ENCODE measurements at places on chromosomes 1 and 21. TPM values are rescaled to one million over a fixed set of nuclear protein-coding genes. Genes with fewer than 3 reads are reported as not detected.

DNA sequence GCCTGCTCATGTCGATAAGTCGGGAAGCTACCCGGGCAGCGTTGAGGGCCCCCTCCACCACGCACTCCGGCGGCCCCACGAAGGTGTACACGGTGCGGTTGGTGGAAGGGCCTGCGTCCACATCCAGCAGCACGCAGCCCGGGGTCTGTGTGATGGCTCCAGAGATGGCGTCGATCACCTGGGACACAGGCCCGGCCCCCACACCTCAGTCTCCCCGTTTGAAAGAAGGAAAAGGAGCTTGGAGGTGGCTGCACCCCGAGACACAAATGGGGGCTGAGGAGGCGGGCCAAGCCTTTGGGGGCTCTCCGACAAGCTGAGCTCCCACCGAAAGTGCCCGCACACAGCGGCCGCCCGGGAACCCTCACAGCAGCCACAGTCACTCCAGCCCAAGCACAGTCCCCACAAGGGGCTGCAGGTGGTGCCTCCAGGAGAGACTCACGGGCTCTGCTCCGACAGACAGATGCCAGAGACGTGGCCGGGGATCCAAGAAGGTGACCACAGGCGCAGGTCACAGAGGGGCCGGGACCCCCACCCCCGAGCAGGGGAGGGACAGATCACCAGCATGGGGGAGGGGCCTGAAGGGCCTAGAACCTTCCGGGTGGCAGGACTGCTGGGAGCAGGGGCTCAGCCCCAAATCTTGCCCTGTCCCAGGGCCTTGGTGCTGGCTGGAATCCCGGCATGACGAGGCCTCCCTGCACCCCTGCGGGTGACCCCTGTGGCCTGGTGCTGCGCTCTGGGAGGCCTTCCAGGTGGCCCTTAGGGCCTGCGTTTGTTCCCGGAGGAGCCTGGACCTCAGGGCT is 1.0 kb downstream of the FTCD start:
- no peak for DNase-seq

DNA sequence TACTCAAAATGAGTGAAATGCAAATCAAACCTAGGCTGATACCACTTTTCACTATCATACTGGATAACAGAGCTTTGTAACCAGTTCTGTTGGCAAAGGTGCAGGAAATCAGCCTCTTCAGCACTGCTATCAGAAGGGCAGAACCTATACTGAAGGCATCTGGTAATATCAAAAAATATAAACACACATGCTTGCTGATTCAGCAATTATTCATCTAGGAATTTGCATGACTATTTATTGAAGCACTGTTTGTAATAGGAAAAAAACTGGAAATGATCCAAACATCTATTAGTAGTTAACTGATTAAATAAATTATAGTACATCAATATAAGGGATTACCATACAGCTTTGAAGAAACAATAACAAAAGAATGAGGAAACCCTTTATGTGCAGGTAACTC is 21.4 kb downstream of the ARHGAP29 start:
- DNase-seq: no peak

DNA sequence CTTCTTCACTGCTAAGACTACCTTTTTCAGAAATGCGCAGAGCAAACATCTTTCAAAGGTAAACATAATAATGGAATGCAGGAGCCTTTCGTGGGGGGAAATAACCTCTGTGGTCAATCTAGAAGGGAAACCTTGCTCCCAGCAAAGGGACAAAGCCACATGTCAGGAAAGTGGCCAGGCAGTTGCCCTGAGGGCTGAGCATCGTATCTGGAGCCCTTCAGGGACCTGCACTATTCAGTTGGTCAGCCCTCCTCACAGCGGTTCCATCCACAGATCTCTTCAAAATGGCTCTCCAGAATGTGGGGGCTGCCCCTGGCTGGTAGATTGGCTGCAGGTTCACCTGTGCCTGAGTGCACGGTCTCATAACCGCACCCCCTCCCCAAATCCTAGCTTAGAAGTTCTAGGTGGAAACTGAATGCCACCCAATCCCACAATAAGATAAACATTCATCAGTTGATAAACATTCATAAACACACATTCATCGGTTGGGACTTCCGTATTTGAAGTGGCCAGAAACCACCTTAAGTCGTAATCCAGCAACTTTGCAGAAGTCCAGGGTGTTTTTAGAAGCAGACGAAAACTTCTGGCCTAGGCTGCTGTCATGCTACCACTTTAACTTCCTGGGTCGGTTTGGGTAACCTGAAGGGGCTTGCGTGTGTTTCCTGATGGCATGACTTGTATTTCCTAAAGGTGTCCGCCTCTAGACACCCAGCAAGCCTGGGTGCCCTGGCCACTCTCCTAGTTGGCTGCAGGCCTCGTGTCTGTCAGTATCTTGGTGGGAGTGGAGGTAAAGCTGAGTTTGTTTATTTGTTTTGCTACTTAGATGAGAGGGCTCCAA is 50.5 kb downstream of the RASSF5 start:
- no peak for DNase-seq

- no peak for DNase-seq
Observed at GRCh38 chr1:211781260-211781659, 49.3 kb downstream of the LPGAT1 start.

DNA sequence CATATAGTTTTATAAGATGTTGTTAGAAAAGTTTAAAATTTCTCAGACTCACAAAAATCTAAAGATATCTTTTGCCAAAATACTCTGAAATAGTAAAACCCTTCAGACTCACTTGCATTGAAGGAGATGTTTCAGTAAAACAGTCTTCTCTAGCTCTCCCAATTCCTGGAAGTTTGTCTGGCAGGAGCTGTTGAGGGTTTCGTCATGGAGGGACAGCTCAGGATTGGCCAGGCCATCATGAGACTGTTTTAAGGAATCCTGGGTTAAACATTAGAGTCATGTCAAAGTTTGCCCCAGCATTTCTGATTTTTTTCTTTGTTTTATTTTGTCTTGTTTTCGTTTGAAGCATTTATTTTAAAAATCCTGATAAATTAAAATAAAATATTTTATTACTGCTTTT is 293.8 kb upstream of the PBX1 start:
- no peak for DNase-seq

The BARHL2 gene
- polyA plus RNA-seq: not detected

The TEX38 gene
- 0.36 TPM for polyA plus RNA-seq

DNA sequence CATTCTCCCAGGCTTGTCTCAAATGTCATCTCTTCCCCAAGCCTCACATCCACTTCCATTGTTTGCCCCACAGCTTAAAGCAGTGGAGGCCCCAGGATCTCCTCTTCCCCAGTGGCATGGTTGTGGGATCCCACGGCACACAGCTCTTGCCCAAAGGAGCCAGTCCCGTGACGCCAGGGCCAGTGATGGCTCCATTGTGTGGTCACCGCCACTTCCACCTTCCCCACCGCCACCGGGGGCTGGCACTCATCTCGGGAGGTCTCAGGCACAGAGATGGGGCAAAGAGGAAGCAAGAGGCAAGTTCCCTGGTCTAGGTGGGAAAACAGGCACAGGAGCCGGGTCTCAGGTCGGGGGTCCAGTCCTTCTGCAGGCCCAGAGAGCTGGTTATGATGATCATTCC is 22.9 kb upstream of the ALDH4A1 start:
- no peak for DNase-seq

DNA sequence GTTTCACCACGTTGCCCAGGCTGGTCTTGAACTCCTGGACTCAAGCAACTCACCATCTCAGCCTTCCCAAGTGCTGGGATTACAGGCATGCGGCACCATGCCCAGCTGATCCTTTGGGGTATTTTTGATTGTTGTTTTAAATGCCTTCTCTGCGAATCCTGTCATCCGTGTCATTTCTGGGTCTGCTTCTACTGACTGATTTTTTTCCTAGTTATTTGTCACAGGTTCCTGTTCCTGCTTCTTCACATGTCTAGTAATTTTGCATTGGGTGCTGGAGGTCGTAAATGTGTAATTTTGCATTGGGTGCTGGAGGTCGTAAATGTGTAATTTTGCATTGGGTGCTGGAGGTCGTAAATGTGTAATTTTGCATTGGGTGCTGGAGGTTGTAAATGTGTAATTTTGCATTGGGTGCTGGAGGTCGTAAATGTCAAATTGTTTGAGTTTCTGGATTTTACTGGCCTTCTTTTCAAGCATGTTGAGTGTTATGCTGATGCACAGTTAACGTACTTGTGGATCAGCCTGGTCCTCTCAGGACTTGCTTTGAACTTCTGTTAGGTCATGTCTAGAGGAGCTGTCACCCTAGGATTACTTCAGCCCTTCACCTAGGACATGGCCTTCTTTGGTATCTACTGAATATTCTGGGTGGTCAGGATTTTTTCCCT is 4.1 kb upstream of the ARHGEF16 start:
- no peak for DNase-seq

The GUCA2A gene
- polyA plus RNA-seq: not detected

The CLDN17 gene
- polyA plus RNA-seq: not detected

GRCh38 chr1:44707959-44708831 is 22.8 kb downstream of the RNU5D-1 start:
- no peak for DNase-seq

- no peak for DNase-seq
Observed at GRCh38 chr1:28578696-28579218, 13.3 kb upstream of the RAB42 start.

DNA sequence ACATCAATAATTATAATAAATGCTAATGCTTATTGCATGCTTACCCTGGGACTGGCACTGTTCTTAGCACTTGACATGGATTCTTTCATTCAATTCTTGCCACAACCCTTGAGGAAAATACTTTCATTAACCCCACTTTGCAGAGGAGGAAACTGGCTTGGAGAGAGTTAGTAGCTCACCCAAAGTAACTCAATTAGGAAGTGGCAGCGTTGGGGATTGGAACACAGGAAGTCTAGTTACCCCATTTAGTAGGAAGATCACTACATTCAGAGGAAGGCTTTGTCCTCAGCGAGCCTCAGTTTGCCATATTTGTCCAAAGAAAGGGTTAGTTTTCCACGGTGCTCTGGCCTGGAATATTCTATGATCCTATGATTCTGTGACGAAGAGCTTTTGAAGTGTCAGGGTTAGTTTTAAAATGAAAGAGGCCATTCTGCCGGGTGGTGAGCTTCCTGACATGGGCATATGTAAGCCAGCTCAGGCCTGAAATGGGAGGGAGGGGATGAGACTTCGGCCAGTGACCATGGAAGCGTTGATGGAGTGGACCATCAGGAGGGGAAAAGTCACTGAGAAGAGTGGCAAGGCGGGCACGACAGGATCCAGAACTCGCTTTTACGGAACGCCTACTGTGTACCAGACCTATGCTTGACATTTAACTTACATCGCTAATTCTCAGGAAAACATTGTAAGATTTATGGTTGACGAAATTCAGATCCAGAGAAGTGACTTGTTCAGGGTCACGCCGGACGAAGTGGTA is 28.2 kb upstream of the EPB41 start:
- no peak for DNase-seq

The SNAP47 gene
- polyA plus RNA-seq: 41.4 TPM

DNA sequence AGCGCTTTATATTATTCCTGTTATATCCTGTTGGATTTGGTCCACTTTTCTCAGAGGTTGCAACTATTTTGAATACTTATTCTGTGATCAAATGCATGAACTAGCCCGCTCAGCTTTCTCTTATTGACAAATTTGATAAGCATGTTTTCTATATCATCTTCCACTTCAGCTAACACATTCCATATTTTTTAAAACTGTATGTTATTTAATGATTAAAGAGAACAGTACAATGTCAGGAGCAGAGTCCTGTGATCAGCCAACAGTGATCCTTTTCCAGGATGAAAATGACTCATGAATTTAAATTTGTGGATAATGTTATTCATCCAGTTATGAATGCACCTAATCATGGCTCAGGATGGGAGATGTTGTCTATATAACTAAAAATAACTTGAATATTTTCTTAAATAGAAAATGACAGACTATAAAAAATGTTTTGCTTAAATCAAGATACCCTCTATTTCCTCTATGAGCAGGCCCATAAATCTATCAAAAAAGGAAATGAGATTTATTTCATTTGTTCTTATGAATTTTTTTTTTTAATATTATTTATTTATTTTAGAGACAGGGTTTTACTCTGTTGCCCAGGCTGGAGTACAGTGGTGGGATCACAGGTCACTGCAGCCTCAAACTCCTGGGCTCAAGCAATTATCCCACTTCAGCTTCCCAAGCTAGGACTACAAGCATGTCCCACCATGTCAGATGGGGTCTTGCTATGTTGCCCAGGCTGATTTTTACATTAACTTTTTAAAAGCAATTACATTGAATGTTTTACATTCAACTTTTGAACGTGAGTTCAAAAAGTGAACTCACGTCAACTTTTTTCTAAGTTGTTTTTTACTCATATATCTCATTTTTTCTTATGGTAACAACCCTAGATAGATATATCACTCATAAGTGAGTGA is 12.5 kb downstream of the BPNT1 start:
- no peak for DNase-seq

GRCh38 chr1:189654906-189655305 is 822.8 kb downstream of the BRINP3 start:
- no peak for DNase-seq

GRCh38 chr1:220921498-220921897 is 42.3 kb downstream of the HLX start:
- no peak for DNase-seq

The PTPN7 gene
- 1.3 TPM for polyA plus RNA-seq

The SAMD13 gene
- polyA plus RNA-seq: 6.6 TPM

GRCh38 chr1:156707417-156708217 is 2.2 kb upstream of the CRABP2 start:
- DNase-seq: no peak

GRCh38 chr1:153985941-153986761 is at the start of gene RAB13:
Gene RAB13 (minus strand): TSS chr1:153986339. CDS start chr1:153986236, 103 bp downstream.
- peak; percentile 74 for DNase-seq

Data from left renal cortex interstitium (tissue), 4 donors.